Left ventricle myocardium inferior (tissue), 1 donor: ENCODE measurements at places on chromosomes 6 and 20. TPM values are rescaled to one million over a fixed set of nuclear protein-coding genes. Genes with fewer than 3 reads are reported as not detected.

DNA sequence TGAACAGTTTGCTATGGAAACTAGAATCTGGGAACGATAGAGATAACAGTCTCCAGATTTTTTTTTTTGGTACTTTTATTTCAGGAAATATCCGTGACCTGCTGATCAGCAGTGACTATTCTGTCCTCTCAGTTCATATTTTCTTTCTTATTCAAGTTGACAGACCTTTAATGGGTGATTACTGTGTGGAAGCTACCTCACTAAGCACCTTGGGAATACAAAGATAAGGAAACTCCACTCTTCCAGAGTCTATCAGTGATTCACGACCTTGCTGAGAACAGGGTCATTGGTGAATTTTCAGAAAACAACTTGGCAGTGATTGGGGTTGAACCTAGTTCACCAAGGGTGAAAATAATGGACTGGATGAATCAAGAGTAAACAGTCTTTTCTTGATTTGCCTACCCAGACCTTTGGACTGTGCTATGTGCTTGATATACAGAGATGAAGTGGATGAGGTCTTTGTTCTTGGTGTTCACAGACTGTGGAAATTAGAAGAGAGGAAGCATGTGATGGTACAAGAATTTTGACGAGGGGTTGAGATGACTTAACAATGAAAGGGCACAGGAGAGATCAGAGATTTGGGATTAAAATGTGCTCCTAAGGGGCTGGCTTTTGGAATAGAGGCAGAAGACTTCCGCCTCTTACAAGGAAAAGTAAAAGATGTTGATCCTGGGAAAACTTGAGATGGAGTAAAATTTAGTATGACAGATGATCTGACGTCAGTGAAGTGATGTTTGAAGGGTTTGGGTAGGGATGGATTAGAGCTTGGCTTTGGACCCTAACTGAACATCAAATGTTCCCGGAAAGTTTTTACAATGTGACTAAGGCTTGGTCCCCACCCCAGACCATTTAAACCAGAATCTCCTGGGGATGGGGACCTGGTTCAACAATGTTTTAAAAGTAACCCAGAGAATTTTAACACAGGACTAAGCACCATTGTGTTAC is 1.2 kb downstream of the KAT14 start:
- peak overlapping the region; percentile 95 for H3K27ac ChIP-seq
- no peaks in the 10 kb centered on the region for H3K27me3 ChIP-seq
- DNase-seq: no peak
- peaks cover 40% of the 10 kb centered on the region for H3K4me1 ChIP-seq

- no peaks in the 10 kb centered on the region for H3K36me3 ChIP-seq
- H3K27me3 ChIP-seq: no peaks in the 10 kb centered on the region
- H3K27ac ChIP-seq: no peak overlapping the region
- no peaks in the 10 kb centered on the region for H3K4me1 ChIP-seq
- no peak overlapping the region for H3K4me3 ChIP-seq
Measured at GRCh38 chr6:92047152-92047850, 1372.1 kb downstream of the EPHA7 start.

GRCh38 chr20:36462440-36463211 is 78.7 kb upstream of the MYL9 start:
- peak overlapping the region; percentile 90 for H3K4me3 ChIP-seq
- peak overlapping the region; percentile 97 for H3K27ac ChIP-seq
- H3K36me3 ChIP-seq: no peaks in the 10 kb centered on the region
- DNase-seq: peak; percentile 80
- H3K4me1 ChIP-seq: peaks cover 67% of the 10 kb centered on the region

The AKAP12 gene
- 13.1 TPM for total RNA-seq

The STMND1 gene
- total RNA-seq: not detected

The ANGPT4 gene
- 0.05 TPM for total RNA-seq

DNA sequence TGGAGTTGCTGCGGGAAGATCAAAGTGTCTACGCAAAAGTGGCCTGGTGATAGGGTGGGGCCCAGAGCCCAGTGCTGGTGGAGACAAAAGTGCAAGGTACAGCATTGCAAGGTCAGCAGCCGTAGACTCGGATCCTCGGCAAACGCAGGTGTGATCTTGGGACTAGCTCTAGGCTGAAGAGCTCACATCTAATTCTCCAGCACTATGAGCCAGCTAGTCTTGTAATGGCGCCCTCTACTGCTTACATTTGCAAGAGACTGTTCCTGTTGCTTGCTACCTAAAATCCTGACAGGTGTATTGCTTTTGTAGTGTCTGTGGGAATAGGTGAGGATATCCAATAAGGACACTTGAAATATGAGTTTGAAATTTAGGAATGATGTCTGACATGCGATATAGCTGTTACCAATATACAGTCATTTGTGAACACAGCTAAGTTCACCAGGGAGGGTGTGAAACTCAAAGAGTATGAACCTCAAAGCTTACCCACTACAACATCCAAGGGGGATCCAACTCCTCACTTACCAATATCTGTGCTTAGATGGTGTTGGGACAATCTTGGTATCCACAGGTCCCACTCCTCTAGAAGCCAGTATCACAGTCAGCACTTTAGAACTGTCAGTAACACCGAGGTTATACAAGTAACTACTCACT is 58.4 kb downstream of the PDE7B start:
- no peak overlapping the region for H3K4me3 ChIP-seq
- DNase-seq: no peak
- no peaks in the 10 kb centered on the region for H3K36me3 ChIP-seq
- H3K27ac ChIP-seq: no peak overlapping the region
- H3K4me1 ChIP-seq: peaks cover 6% of the 10 kb centered on the region

The WFDC12 gene
- not detected for total RNA-seq

The CDK19 gene
- total RNA-seq: 9.1 TPM

DNA sequence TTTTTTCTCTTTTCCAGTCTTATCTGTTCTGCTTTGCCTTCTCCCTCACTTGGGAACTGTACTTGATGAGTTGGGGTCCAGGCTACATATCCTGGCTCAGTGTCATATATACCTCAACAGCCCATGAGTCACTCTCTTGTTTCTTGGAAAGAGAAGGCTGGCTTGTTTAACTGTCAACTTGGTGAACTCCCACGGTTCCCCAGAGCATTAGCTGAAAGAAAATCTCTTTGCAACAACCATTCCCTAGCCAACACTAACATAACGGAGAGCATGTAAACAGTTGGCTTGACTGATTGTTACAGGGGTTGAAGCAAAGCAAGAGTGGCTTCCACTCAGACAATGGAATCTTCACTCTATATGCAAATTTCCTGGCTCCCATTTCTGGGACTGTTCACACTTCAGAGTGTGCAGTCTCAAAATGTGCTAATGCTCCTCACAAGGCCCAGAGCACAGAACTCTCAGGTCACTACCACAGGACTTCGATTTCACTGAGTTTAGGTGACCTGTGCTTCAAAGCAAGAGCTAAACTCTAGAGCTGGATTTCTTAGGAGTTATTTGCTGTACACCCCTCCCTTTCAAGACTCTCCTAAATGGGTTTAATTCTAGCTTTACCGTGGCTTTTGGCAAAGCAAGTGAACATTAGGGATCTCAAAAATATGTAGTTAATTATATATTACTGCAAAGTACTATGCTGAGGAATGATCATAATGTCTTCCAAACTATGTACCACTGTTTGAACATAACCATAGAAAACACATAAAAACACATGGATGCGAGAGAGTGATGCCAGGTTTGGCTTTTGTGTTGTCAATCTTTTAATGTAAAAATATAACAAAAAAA is 609.8 kb downstream of the RFPL4B start:
- DNase-seq: no peak
- no peaks in the 10 kb centered on the region for H3K27me3 ChIP-seq
- H3K36me3 ChIP-seq: no peaks in the 10 kb centered on the region
- no peak overlapping the region for H3K27ac ChIP-seq
- H3K4me1 ChIP-seq: peaks cover 12% of the 10 kb centered on the region

DNA sequence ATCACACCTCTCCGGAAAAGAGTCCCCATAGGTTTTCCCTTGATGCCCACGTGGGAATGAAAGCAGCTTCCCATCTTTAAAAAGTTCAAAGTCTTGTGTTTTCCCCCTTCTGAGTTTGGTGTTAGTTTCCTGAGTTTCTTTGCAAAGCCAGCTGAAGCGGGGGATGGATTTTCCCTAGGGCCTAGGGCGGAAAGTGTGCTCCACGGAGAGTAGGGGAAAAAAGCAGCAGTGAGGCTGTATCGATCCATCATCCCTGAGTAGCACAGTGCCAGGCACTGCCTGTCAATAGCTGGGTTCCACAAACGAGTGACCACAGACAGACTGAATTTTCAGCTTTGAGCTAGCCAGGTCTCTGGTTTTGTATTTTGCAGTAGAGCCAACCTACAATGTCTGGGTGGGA is 1.3 kb downstream of the DAAM2 start:
- DNase-seq: no peak
- no peaks in the 10 kb centered on the region for H3K36me3 ChIP-seq
- peaks cover 34% of the 10 kb centered on the region for H3K27me3 ChIP-seq
- H3K27ac ChIP-seq: peak overlapping the region; percentile 82
- H3K4me3 ChIP-seq: peak overlapping the region; percentile 78
- peaks cover 49% of the 10 kb centered on the region for H3K4me1 ChIP-seq

DNA sequence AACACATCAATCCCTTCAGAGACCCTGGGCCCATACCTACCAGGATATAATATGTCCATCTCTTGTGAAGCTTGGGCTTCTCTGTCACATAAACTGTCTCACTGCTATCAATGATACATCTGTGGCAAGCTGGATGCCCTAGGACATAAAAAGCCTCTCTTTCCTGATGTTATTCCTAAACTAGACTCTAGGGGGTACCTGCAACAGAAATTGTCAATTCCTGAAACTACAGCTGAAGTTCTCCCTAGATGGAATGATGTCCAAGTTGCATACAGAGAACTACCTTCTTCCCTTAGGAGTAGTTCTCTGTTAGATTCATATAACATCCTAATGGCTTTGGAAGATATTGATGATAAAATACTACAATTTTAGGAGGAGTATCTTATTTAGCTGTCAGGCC is 35.8 kb downstream of the TBX18 start:
- H3K36me3 ChIP-seq: no peaks in the 10 kb centered on the region
- no peak overlapping the region for H3K27ac ChIP-seq
- H3K4me1 ChIP-seq: no peaks in the 10 kb centered on the region
- H3K27me3 ChIP-seq: no peaks in the 10 kb centered on the region

DNA sequence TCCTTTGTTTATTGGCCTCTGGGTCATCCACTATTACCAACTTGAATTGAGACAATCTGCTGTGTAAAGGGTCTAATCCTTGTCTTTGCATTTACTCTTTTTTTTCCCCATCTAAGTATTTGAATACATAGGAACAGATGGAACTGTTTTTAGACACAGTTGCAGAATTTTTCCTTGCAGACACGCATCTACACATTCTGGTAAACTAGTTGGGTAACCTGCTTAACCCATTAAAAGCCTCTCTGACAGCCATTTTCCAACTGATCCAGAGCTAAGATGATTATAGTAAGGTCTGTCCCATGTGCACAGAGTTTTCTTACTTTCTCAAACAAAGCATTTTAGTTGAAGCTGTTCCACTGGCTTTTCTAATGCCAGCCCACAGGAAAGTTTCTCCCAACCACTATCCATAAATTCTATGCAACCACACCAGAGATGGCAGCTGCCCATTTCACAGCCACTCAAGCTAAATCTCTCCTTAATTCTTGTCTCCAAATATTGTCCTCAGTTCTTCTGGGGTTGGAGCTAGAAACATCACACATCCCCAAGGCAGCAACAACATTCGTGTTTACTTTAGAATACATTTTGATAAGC is 492.1 kb downstream of the MAFB start:
- no peaks in the 10 kb centered on the region for H3K27me3 ChIP-seq
- H3K36me3 ChIP-seq: no peaks in the 10 kb centered on the region
- no peak for DNase-seq
- H3K27ac ChIP-seq: peak overlapping the region; percentile 49
- H3K4me3 ChIP-seq: no peak overlapping the region

The BPIFA1 gene
- not detected for total RNA-seq

The TOX2 gene
- total RNA-seq: 0.30 TPM

DNA sequence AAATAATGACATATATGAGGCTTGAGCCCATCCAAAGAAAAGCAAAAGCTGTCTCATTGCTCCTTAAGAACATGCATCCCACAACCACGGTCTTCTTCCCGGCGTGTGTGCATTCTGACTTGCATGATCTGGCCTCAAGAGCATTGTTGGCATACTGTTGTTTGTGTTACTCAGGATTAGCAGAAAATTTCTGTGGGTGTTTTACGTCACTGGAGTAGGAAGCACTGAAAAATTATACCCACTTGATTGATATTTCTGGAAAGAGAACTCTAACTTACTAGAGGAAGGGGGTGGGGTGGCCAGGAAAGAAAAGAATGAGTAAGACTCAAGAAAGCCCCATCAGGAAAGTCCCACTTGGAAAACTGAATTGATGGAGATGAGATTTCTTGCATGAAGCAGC is 326.2 kb upstream of the PRDM1 start:
- H3K4me3 ChIP-seq: no peak overlapping the region
- no peaks in the 10 kb centered on the region for H3K4me1 ChIP-seq
- no peaks in the 10 kb centered on the region for H3K36me3 ChIP-seq
- no peak for DNase-seq
- no peak overlapping the region for H3K27ac ChIP-seq

- H3K4me3 ChIP-seq: no peak overlapping the region
- no peak for DNase-seq
- H3K4me1 ChIP-seq: no peaks in the 10 kb centered on the region
- H3K36me3 ChIP-seq: no peaks in the 10 kb centered on the region
Measured at GRCh38 chr6:1562171-1562955, 47.4 kb upstream of the FOXC1 start.

The KCNB1 gene
- total RNA-seq: 0.77 TPM

- peaks cover 12% of the 10 kb centered on the region for H3K4me1 ChIP-seq
- H3K27ac ChIP-seq: no peak overlapping the region
- H3K27me3 ChIP-seq: no peaks in the 10 kb centered on the region
- H3K36me3 ChIP-seq: peaks cover 71% of the 10 kb centered on the region
- H3K4me3 ChIP-seq: no peak overlapping the region
Measured at GRCh38 chr20:35502352-35502751, 27.1 kb downstream of the C20orf173 start.

- no peak overlapping the region for H3K4me3 ChIP-seq
- no peaks in the 10 kb centered on the region for H3K4me1 ChIP-seq
- peaks cover 5% of the 10 kb centered on the region for H3K36me3 ChIP-seq
- H3K27me3 ChIP-seq: peaks cover 94% of the 10 kb centered on the region
- no peak overlapping the region for H3K27ac ChIP-seq
Measured at GRCh38 chr6:126112171-126112632, 125.9 kb downstream of the TRMT11 start.

DNA sequence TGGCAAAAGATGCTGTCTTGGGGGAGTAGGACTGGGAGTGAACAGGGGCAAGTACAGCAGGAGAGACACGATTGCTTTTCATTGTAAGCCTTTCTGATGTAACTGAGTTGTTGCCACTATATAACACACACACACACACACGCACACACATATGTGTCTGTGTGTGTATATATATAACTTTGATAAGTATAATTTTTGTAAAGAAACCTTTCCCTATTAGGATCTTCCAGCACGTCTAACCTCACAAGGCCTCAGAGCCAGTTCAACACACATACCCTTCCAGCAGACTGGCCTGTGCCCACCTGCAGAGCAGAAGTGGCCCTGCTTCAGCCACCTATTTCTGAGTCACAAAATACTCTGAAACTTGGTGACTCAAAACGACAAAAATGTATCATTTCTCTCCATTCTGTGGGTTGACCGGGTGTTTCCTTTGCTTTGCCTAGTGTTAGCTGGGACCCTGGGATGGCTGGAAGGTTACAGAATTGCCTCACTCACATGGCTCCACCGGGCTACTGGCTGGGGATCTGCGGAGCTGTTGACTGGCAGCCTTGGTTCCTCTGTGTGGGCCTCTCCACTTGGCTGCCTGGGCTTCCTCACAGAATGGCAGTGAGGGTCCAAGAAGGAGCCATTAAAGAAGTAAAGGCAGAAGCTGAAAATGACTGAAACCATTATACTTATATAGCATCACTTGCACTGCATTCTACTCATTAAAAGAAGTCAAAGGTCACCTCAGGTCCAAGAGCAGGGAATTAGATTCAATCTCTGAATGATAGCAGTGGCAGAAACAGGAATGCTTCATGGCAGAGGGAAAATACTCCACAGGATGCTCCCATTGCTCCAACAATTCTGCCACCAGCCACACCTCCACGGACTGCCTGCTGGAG is 126.4 kb downstream of the BANF2 start:
- peaks cover 29% of the 10 kb centered on the region for H3K4me1 ChIP-seq
- DNase-seq: no peak
- no peaks in the 10 kb centered on the region for H3K27me3 ChIP-seq
- H3K4me3 ChIP-seq: no peak overlapping the region
